ENCODE measurements at places on chromosomes 2 and 18.

DNA sequence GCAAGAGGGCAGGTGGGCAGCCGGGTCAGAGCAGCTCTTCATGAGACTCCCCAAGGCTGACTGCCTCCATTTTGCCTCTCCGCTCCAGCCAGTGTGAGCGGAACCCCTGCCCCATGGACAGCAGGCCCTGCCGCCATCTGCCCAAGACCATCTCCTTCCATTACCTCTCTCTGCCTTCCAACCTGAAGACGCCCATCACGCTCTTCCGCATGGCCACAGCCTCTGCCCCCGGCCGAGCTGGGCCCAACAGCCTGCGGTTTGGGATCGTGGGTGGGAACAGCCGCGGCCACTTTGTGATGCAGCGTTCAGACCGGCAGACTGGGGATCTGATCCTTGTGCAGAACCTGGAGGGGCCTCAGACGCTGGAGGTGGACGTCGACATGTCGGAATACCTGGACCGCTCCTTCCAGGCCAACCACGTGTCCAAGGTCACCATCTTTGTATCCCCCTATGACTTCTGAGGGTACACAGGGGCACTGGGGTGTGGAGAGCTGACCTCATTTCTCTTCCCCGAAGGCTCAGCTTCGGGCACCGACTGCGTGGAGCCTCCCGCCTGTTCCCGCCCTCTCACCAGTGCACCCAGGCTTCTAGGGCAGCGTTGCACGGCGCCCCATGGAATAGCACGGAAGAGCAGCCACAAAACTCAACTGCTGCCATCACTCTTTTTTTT lies 49.0 kb downstream of the FBLN7 start:
- no peak for DNase-seq

- DNase-seq, result no peak
Measured at GRCh38 chr2:13474538-13474937, 757.8 kb downstream of the TRIB2 start.

DNA sequence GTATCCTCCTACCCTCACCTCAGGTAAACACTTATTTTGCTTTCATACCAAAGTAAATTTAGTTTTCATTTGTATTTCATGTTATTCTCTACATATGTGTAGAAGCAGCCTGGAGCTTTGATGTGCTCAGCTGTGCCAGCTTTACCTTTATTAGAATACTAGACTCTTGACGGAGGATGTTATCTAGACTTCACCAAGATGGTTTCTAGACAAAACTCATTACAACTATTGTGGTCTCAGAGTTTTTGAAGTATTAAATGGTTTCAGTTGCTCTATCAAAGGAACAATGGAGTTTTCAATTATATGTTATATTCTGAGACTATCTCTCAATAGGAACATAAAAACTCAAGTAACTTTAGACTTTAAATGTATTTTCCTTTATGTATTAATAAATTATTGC lies 5.0 kb upstream of the IL18RAP start:
- no peak for DNase-seq

- no peak for DNase-seq
Measured at GRCh38 chr18:44759925-44760342, 79.2 kb downstream of the SETBP1 start.

DNA sequence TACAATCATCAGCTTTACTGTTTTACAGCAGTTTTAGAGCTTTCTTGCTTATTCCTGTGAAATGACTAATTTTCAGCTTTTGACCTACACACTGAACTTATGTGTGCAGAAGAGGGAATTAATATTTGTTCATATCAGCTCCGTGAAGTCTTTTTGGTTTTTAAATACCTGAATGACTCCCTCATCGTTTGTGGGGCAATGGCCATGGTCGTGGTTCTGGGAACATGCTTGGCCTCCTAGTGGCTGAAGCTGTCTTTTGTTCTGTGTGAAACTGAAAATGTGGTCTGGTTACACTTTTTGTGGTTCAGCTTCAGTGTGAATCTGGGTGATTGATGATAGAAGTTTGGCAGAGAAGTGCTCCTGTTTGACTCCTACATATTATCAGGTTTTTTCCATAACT lies 408.1 kb downstream of the THSD7B start:
- no peak for DNase-seq

GRCh38 chr2:30948130-30948529 lies 140.9 kb upstream of the CAPN13 start:
- no peak for DNase-seq

GRCh38 chr18:80143881-80144280 lies 34.8 kb downstream of the ADNP2 start:
- no peak for DNase-seq

DNA sequence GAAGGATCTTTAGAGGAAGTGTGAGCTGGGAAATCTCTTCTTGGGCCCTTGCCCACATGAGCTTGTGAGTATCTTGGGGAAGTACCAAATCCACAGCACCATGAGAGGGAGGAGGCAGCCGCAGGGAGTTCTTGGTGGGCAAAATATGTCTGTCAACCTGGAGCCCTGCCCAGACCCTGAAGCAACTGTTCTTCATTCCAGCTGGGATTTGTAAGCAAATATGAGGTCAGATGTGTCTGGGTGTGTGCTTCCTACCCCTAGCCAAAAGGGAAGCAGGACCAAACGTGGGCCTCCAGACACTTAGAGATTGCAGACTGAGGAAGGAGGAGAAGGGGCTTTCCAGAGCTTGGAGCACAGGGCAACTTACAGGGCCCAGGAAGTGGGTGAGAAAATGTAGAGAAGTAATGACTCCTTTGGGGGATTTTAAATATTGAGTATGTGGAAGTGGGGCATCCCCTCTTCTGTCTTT lies 41.9 kb downstream of the TMEM247 start:
- no peak for DNase-seq

DNA sequence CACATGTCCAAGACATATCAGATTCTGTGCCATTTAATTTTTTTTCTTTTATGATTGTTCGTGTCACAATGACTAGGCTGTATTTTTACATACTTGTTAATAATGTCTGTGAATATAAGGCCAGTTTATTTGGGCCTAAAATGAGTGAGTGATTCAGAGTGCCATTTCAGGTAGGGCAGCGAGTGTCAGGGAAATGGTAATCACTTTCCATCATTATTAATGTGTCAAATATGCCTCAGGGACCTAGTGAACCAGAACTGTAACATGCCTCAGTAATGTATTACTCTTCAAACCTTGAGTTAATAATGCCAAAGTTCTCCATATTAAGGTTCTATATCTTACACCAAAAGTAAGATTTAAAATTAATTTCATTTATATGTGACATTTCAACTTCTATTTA lies 8.6 kb downstream of the FAM171B start:
- DNase-seq, result no peak

DNA sequence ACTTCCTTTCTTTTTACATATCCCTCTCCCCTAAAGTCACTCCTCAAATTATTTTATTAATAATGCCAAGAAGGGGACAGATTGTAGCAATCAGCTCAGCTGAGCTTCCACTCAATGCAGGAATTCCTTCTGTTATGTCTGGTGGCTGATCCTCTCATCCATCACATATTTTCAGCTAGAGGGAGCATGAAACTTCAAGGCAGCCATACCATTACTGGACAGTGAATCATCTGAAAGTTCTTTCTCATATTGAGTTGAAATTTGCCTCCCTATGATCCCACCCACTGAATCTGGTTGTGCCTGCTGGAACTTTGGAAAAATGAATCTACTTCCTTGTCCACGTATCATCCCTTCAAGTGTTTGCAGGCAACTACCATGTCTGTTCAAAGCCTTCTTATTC lies 11.2 kb downstream of the ZNF385B start:
- no peak for DNase-seq

GRCh38 chr2:234426616-234427015 lies 70.3 kb downstream of the ARL4C start:
- DNase-seq, result no peak

GRCh38 chr18:58562146-58562998 lies 66.5 kb downstream of the ALPK2 start:
- DNase-seq, result no peak
